Epithelial cell of proximal tubule (primary cell): ENCODE measurements at places on chromosomes 3 and 15. TPM values are rescaled to one million over a fixed set of nuclear protein-coding genes. Genes with fewer than 3 reads are reported as not detected.
A peak's percentile ranks its signal among the peaks of the same experiment; 100 is the strongest.

DNA sequence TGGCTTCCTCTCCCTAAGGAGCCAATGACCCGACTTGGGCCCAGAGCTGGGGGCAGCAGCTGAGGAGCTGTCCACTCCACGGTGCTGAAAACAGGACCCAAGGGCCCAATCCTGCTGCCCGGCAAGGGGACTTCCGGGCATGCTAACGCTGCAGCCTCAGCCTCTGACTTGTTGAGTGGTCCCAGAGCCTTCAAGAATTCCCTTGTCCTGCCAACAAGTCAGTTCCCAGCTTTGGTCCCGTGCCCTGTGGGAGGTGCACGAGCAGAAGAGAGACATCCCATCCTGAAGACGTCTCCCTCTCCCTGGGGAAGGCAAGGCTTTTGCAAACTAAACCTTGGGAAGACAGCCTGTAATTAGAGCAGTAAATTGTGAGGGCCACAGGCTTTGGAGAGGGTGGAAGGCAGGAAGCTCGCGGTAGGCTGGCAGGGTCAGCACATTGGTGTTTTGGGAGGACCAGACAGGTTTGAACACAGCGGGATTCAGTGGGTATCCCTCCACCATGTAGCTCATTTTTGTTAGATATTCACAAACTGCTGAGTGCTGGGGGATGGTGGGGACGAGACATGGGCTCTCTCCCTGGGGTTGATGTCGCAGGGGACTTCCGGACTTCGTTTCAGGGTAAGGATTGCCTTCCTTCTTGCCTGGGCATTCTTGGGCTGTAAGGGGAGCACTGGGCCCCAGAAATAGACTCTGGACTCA lies 29.8 kb upstream of the PRR23E start:
- no peak for DNase-seq

DNA sequence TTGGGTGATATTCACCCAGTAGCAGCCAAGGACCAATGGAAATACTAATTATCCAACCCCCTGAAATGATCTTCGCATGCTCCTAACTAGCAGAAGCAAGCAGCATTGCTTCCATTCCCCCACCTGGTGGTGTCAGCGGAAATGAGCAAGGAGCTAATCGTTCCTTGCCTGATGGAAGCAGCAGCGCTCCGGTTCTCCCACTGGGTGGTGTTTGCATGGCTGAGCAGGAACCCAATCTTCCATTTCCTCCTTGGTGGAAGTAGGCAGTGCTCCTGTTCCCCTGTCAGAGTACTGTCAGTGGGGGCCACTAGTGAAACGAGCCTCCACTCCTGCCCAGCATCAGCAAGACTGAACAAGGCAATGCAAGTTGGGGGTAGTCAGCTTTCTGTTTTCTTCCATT lies 311.5 kb downstream of the CACNA2D3 start:
- DNase-seq, result no peak

- DNase-seq, result no peak
Observed at GRCh38 chr3:79297245-79297960, 470.4 kb downstream of the ROBO1 start.

DNA sequence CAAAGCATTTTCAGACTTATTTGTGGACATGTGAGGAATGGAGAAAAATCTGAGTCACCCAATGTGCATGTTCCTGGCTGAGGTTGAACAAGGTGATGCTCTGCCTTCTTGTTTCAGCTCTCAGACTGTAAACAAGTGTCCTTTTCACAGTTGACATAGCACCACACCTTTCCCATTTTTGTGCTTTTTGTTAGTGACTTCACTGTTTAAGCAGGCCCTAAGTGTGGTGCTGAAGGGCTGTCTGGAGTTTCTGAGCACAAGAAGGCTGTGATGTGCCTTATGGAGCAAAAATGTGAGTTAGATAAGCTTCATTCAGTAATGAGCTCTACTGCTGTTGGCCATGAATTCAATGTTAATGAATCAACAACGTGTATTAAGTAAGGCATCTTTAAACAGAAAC lies 20.4 kb downstream of the ABI3BP start:
- DNase-seq, result peak; percentile 33

- no peak for DNase-seq
Observed at GRCh38 chr15:86082619-86083380, 3.1 kb downstream of the AGBL1 start.

GRCh38 chr3:195809796-195810454 lies 1.8 kb downstream of the MUC4 start:
- DNase-seq, result no peak

- DNase-seq, result peak; percentile 38
Observed at GRCh38 chr15:91515188-91515754, 338.2 kb upstream of the SLCO3A1 start.

DNA sequence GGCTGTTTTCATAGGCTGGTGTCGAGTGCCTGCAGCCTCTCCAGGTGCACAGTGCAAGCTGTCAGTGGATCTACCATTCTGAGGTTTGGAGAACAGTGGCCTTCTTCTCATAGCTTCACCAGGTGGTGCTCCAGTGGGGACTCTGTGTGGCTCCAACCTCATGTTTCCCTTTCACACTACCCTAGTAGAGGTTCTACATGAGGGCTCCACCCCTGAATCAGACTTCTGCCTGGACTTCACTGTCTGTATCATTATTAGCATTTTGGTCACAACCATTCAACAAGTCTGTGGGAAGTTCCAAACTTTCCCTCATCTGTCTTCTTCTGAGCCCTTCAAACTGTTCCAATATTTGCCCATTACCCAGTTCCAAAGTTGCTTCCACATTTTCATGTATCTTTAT lies 1003.7 kb downstream of the MCTP2 start:
- no peak for DNase-seq

DNA sequence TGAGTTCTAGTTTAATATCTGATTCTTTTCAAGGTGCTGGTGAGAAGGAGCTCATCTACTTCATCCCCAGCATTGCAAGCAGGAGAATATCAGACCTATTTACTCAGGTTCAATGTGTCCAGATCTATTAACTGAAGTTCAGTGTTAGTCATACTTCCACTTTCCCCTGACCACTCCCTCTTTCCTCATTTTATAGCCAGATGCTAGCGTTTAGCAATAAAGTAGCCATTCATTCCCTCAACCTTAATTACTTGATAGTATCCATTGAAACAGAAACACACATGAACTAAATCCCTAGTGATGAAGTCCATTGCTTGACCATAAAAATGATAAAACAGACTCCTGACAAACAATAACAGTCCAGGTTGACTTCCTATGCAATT lies 60.0 kb downstream of the RPL22L1 start:
- peak; percentile 18 for DNase-seq

- DNase-seq, result no peak
Observed at GRCh38 chr3:77513542-77513941, 473.6 kb downstream of the ROBO2 start.

- no peak for DNase-seq
Observed at GRCh38 chr3:52288674-52289073, 1.0 kb downstream of the GLYCTK start.

DNA sequence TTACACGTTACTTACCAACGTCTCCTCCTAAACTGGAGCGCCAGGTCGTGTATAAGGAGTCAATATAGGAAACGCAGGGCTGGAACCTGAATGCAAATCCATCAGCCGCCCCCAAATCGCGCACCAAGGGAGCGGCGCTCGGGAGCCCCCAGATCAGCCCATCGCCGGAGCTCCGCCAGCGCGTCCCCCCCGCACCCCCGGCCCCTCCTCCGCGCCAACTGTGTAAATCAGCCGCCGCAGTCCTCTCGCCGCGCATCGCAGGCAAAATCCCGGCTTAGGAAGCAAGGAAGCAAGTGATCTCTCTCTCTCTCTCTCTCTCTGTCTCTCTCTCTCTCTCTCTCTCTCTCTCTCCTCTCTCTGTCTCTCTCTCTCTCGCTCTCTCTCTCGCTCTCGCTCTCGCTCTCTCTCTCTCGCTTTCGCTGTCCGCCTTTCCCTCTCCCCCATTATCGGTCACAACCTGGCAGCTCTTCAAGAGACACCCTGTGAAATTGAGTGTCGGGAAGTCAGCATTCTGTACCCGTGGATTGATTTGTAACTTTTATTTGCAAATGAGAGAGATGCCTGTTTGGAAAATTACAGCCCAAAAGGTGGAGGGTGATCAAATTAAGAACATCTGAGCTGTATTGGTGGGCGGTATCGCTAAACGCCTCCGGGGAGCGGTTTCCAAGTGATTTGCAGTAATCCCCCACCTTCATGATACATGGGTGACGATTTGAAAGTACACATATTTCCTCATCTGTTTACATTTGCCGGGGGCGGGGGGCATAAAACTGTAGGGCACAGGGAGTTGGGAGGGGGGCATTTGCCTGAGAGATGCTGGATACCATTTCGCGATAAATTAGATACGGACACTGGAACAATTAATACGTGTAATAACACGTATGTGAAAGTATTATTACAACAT lies 645 bp upstream of the SLITRK3 start:
- no peak for DNase-seq

GRCh38 chr3:63706321-63707085 lies 54.0 kb downstream of the SNTN start:
- peak; percentile 36 for DNase-seq

GRCh38 chr3:136678981-136679380 lies 73.2 kb downstream of the STAG1 start:
- DNase-seq, result no peak

DNA sequence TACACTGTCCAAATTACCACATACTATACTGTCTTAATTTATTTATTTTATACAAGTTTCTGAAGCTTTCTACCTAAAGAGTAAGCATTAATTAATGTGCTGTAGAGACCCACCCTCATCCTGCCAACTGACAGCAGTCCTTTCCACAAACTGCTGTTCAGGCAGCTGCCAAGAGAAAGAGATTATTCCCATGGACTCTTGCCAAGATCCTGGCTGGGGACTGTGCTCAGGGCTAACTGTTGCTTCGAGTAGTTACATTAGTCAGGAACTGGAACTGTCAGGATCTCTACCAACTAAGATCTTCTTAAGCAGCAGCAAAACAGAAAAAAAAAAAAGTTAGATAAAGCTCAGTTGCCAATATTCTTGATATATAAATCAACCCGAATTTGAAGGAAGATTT lies 398.8 kb downstream of the MECOM start:
- DNase-seq, result no peak

DNA sequence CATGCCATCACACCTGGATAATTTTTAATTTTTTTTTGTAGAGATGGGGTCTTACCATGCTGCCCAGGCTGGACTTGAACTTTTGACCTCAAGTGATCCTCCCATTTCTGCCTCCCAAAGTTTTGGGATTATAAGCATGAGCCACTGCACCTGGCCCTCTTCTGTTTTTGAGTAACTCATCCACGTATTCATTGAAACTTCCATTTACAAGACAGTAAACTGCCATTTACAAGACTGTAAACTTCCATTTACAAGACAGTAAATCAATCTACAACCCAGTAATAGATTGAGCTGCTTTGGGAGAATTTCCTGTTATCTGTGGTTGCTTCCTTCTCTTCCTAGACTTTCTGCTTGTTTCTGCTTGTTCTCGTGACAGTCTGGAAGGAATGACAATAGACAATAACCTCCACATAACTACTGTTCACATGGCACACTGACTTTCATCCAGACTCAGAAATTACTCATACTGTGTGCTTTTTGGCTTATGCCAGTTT lies 114.7 kb upstream of the CCNL1 start:
- no peak for DNase-seq

- DNase-seq, result no peak
Observed at GRCh38 chr3:196948442-196949284, 6.3 kb upstream of the NCBP2 start.

DNA sequence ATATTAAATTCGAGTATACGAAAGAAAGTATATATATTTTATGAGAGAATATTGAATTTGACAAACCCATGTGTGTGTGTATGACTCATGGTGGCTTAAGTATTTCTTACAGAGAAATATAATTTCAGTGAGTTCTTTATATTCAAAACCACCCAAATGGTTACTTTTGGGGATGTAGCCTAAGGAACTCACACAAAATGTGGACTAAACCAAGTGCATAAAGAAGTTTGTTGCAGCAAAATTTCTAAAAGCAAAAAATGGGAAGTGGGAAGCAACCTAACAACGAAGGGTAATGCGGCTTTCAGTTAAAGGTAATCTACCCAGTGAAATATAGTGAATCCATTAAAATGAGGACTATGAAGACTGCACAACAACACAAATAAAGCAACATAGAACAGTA lies 277.1 kb downstream of the EDEM1 start:
- no peak for DNase-seq

DNA sequence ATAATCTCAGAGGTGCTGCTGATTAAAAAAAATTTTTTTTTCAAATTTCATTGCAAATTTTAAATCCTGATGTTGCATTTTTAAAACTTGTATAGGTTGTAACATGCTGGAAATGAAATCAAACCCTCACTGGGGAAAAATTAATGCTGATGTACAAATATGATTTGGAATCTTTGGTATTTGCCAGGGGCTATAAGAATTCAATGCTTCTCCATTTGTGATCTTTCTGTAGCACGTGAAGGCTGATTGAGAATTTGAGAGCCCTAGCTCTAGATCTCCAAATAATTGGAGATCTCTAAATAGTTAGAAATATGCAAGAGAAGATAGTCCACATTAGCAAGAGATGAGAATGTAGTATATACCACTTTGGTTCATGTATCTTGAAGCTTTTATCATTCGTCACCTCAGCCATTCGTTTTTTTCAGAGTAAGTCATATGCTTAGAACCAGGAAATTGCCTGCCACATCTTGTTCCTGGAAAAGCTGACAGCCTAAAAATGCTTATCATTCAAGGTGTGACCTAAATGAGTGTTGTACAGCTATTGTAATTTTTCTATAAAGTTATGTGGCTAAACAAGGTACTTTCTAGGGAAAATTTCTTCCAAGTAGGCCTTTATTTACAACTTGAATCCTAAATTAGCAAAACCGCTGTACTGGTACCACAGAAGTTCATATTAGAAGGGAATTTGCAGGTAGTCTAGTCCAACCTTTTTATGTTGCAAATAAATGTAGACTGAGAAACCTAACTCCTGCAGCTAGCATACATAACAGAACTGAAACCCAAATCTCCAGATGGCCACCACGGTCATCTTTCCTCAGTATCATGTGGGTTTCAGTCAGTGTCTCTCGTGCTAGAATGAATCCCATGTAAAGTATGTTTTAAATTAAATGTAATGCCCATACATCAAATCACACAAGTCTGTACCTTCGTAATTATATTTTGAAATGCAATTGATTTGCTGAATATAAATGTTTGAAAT lies 48.5 kb downstream of the FNDC3B start:
- DNase-seq, result no peak

GRCh38 chr15:92845126-92845508 lies 55.0 kb upstream of the CHD2 start:
- no peak for DNase-seq

The CADM2 gene
- not detected in 2 replicates for total RNA-seq

The CLCN2 gene
- total RNA-seq, result 4.2 and 5.2 TPM in 2 replicates

The RAB6B gene
- total RNA-seq, result 2.8 and 3.5 TPM in 2 replicates

The MNS1 gene
- total RNA-seq, result 3.1 and 4.8 TPM in 2 replicates

The RGMA gene
- total RNA-seq, result 0.36 and 0.40 TPM in 2 replicates

The MYL3 gene
- total RNA-seq, result 4.2 TPM in 1 of 2 replicates, not detected in the other

The ASB14 gene
- total RNA-seq, result not detected in 2 replicates

The FBXL2 gene
- total RNA-seq, result 10.8 and 13.4 TPM in 2 replicates

The SPATA12 gene
- 0.06 and 0.43 TPM in 2 replicates for total RNA-seq

The SLC12A1 gene
- 0.06 TPM in 1 of 2 replicates, not detected in the other for total RNA-seq
